Lung microvascular endothelial cell (primary cell): ENCODE measurements at places on chromosomes 1 and 21. TPM values are rescaled to one million over a fixed set of nuclear protein-coding genes. Genes with fewer than 3 reads are reported as not detected.

DNA sequence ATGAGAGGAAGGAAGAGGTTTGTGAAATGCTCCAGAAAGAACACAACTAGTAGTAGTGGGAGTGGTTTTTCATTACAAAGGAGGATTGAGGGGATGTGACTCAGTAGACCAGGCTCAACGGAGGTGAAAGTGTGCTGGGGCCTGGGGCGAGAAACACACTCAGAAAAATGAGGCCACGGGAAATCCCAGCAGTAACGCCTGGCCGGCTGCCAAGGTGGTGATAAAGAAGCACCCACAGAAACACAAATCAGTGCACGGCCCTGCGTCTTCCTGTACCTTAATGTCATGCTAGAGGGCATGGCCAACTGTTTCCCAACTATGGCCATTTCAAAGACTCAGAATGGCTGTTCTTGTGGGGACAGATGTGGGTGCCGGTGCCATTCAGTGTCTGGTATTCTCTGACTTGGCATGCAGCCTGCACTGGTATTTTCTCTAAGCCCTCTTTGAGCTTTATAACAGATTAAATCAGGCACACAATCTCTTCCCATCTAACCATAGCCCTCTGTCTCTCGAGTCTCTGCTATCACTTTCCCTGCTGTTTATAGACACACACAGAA is 38.2 kb downstream of the URB2 start:
- peak; percentile 67 for DNase-seq

DNA sequence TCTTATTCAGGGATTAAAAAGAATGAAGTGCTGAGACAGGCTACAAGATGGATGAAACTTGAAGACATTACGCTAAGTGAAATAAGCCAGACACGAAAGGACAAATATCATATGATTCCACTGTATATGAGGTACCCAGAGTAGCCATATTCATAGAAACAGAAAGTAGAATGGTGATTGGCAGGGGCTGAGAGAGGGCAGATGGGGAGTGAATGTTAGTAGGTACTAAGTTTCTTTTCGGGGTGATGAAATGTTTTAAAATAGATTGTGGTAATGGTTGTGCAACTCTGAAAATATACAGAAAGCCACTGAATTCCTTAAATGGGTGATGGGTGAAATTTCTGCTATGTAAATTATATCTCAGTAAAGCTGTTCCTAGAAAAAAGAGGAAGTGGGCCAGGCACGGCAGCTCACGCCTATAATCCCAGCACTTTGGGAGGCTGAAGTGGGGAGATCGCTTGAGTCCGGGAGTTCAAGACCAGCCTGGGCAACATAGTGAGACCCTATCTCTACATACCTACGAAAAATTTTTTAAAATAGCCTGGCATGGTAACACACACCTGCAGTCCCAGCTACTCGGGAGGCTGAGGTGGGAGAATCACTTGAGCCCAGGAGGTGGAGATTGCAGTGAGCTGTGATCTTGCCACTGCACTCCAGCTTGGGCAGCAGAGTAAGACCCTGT is 15.9 kb downstream of the SLC27A3 start:
- no peak for DNase-seq

DNA sequence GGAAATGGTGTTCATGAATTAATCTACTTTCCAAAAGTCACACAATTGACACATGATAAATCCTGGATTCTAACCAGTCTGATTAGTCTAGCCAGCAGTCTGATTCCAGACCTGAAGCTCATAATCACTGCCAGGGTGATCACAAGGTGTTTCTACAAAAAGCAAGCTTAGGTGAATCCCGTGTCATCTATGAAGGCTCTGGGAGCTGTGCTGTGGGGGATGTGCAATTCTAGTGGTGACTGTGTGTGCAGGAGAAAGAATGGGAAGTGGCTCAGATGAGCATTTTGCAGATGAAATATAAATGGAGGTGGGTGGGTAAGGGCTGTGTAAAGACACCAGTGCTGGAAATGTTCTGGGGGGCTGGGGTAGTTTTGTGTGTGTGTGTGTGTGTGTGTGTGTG is 1.8 kb upstream of the NPPB start:
- DNase-seq = no peak

- DNase-seq = no peak
Measured at GRCh38 chr1:16716691-16717335, 23.5 kb upstream of the RNU1-4 start.

DNA sequence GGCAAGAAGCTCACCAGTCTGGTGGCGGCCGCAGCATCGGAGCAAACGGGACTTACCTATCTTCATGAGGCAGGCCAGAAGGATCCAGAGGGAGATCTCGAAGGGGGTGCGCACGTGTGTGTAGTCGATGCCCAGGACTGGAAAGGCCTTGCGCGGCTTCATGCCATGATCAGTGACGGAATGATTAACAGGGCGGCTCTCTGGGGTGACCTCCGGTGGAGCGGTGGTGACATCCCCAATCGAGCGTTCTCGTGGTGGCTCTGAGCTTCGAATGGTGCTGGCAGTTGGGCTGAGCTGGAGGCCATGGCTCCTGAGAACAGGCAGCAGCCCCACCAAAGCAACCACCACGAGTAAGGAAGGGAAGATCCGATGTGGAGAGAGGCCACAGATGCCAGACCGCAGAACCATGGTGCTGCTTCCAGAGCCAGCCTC is 982 bp downstream of the SLC9A1 start:
- no peak for DNase-seq

- no peak for DNase-seq
Measured at GRCh38 chr1:63321785-63322113, 618 bp upstream of the FOXD3 start.

GRCh38 chr1:20216574-20216973 is 30.3 kb upstream of the PLA2G2C start:
- peak; percentile 43 for DNase-seq

DNA sequence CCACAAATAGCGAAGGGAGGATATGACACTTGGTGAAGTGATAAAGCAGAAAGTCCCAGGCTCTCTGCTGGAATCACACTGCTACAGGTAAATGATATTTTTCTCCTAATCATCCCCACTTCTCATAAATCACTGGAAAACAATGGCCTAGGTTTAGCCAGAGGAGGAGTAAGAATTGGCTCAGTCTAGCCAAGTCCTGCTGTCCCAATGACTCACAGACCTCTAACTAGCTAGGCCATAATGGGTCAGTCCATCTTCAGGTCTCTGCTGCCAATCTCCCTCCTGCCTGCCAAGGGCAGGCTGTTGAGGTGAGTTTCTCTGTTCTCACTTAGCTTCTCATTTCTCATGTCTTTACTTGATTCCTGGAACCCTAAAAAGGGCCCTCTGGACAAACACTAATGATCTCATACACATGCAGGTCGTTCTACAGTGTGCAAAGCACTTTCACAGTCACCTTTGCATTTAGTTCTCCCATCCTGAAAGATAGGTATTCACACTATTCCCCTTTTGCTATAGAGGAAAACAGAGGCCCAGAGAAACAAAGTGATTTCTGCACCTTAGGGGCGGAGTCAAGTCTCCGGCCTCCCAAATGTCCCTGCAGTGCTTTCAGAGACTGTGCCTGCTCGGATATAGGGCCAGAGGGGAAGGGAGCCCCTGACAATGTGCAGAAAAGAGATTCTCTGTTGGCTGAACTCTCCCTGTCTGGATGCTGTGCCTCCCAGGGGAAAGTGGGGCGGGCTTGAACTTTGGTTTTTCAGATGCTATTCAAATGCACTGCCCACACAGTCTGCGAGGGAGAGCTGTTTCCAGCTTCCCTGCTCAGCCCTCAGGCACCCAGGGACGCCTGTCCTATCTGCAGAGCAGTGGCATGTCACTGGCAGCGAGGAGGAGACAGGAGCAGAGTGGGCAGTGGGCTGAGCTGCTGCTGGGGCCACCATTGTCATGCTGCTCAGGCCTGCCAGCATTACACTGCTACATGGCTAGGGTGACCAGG is 3.9 kb upstream of the CDK18 start:
- no peak for DNase-seq

GRCh38 chr1:15669864-15670263 is 14.3 kb upstream of the PLEKHM2 start:
- no peak for DNase-seq

- no peak for DNase-seq
Measured at GRCh38 chr1:203655671-203656070, 29.0 kb downstream of the ATP2B4 start.

DNA sequence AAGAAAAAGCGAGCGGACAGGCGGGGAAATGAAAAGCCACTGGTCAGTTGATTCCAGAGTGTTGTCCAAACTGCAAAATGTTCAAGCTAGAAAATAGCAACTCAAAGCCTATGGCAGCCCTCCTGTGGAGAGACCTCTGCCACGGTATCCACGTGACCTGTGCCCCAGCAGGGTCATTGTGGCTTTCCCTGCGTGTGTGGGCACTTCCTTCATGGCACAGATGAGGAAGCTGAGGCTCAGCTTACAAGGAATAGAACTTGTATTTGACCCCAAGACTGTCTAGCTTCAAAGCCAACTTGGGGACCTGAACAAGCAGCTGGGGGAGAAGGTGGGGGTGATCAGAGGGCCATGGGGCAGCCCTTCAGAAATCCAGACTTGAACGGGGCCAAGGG is 15.6 kb upstream of the PLEKHG5 start:
- no peak for DNase-seq

- no peak for DNase-seq
Measured at GRCh38 chr21:42311816-42312625, 3.2 kb downstream of the TFF3 start.

ITLN1 gene
- not detected in 2 replicates for total RNA-seq

NBPF6 gene
- not detected in 2 replicates for total RNA-seq

GRCh38 chr1:96840396-96840795 is 118.8 kb downstream of the PTBP2 start:
- DNase-seq = no peak

- no peak for DNase-seq
Measured at GRCh38 chr1:206971029-206971655, 882 bp upstream of the FCAMR start.

RGS13 gene
- total RNA-seq = not detected in 2 replicates

DNA sequence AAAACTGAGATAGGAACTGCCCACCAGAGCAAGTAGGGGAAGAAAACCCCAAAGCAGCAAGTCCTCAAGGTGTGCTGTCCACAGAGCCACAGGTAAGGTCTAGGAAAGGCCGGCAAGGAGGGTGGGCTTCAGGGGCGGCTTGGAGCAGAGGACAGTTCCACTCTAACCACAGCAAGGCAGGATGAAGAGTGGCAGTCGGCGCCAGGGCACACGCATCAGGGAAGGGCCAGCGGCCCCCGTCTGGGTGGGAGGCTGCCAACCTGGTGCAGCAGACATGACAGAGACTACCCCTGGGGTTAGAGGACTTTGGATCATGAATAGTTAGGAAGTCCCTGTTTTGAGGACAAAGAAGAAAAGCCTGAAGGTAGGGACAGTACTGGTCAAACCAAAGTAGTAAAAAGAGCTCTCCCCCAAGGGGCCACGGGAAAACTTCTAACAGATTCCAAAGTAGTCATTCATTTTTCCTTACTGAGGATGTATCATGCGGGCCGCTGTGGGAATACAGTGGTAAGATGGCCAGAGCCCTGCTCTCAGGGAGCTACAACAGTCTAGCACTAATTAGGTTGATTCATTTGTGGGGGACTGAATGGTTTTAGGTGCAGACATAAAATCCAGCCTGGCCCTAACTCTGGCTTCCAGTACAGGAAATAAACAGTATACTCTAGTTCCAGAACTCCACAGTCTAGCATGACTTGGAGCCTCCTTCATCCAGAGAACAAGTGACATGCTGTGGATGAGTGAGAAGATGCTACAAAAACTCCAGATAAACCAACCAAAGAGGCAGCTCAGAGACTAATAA is 3.5 kb upstream of the RAP1GAP start:
- no peak for DNase-seq

GRCh38 chr1:52632732-52633290 is at the start of gene SHISAL2A:
SHISAL2A (plus strand) TSS chr1:52633168; CDS start chr1:52633494, 326 bp downstream.
- DNase-seq = peak; percentile 26

GRCh38 chr1:41319807-41320711 is 41.2 kb upstream of the FOXO6 start:
- no peak for DNase-seq

ICOSLG gene
- total RNA-seq = 0.65 and 0.79 TPM in 2 replicates

- DNase-seq = no peak
Measured at GRCh38 chr1:167455786-167456446, 62.4 kb downstream of the CD247 start.

SH3D21 gene
- total RNA-seq = 0.44 and 0.99 TPM in 2 replicates

GRCh38 chr1:164699815-164700491 is 141.0 kb downstream of the PBX1 start:
- no peak for DNase-seq

GRCh38 chr1:18110598-18110939 is 3.0 kb downstream of the IGSF21 start:
- DNase-seq = no peak

- no peak for DNase-seq
Measured at GRCh38 chr1:217188280-217189237, 442.3 kb downstream of the GPATCH2 start.

DNA sequence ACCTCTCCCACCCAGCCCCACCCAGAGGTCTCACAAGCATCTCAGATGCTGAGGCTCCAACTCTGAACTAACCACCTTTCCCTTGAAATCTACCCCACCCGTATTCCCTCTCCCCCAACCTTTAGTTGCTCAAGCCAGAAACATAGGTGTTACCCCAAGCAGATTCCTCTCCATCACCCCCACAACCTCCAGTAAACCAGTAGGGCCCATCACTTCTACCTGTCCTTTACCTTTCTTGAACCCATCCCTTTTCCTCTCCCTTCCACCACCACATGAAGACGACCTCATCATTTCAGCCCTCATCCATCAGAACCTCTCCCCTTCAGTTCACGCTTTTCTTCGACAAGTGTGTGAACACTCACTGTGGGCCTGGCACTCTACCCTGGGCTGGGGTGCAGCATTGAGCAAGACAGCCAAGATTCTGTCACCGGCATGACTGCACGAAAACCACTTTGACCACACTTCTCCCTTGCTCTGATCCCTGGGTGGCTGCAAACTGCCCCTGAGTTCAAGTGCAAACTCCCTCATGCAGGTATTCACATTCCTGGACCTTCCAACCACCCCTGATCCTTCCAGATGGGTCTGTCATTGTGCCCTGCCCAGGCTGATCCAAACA is 65.5 kb upstream of the LAPTM5 start:
- DNase-seq = no peak

DNA sequence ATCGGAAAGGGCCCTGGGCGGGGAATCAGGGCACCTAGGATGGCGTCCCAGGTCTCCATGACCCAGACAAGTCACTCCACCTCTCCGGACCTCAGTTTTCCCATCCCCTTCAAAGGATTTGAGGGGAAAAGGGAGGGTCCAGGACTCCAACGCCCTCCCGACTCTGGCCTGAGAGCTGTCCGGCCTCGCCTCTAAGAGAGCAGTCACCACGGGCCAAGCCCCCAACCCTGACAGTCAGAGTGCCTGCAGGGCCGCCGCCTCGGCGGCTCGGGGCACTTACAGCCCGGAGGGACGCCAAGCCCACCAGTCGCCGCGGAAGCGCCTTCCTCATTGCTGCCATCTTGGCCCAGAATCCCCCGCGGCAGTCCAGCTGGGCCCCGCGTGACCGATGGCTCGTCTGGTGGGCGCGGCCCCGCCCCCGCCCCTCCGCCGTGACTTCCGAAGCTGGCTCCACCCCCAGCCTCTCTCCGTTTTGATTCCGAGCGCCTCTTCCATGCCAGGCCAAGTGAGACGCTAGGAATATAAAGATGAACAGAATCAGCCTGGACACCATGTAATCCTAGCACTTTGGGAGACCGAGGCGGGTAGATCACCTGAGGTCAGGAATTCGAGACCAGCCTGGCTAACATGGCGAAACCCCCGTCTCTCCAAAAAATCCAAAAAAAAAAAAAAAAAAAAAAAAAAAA is at the start of gene HMGCL:
Gene HMGCL (minus strand): TSS at position 354 of the 686 bp plus-strand sequence. CDS start 14 bp downstream, at position 340.
- peak; percentile 91 for DNase-seq

AGRN gene
- total RNA-seq = 35.7 and 53.8 TPM in 2 replicates
